Stimulated activated CD4-positive, alpha-beta T cell treated with anti-CD3 and anti-CD28 coated beads, Interleukin-2, amount 100 ng/mL, for 48 hours (primary cell): ENCODE measurements at places on chromosomes 11 and 22.

DNA sequence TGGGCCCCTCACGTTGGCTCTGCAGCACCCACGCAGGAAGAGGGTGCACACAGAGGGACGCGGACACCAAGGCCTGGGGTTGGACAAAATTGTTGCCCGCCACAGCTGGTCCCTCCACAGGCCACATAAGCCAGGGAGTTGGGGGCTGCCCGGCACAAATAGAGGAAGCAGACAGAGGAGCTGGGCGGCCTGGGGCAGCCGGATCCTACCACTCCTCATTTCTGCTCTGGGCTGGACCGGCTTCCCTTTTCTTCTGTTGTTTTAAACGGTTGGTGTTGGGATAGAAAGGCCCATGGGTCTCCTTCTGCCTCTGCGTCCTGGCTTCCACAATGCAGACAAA is 36.4 kb upstream of the LINC01488 start:
- no peak for DNase-seq

GRCh38 chr11:84608837-84609196 is 1018.3 kb downstream of the DLG2 start:
- no peak for DNase-seq

GRCh38 chr22:27885977-27886842 is 32.8 kb downstream of the PITPNB start:
- DNase-seq = no peak

GRCh38 chr11:78216571-78217287 is 28.0 kb downstream of the USP35 start:
- DNase-seq = no peak

DNA sequence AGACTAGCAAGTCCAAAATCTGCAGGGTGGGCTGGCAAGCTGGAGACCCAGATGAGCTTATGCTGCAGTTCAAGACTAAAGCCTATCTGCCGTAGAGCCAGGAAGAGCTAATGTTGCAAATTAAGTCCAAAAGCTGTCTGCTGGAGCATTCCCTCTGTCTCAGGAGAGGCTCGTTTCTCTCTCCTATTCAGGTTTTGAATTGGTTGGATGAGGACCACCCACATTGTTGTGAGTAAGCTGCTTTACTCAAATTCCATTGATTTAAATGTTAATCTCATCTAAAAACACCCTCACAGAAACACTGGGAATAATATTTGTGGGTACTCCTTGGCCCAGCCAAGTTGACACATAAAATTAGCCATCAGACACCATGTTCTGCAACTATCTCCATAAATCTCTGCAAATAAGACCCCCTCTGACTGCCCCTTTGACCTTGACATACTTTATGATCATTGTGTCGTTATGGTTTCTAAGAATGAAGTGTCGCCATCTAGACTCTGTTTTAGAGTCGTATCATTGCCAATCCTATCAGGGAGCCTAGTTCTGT is 16.8 kb upstream of the CUL5 start:
- DNase-seq = no peak

DNA sequence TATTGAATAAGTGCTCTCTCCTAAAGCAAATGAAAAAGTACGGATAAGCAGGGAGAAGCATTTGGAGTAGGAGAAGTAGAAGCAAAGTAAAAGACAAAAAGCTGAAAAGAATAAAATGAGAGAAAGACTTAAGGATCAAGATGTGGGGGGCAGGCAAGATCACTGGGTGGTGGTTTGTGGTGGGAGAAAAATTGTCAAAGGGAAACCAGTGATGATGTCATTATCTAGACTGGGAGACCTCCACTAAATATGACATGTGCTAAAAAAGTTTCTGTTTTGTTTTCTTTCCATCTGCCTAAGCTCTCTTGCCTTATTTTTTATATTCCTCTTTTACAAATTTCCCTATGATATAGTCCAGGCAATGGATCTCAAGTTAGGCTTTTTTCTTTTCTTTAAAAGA is 14.8 kb upstream of the MAML2 start:
- no peak for DNase-seq

- DNase-seq = peak; percentile 37
These were observed 630 bp downstream of the UBASH3B start for GRCh38 chr11:122656073-122656630.

DNA sequence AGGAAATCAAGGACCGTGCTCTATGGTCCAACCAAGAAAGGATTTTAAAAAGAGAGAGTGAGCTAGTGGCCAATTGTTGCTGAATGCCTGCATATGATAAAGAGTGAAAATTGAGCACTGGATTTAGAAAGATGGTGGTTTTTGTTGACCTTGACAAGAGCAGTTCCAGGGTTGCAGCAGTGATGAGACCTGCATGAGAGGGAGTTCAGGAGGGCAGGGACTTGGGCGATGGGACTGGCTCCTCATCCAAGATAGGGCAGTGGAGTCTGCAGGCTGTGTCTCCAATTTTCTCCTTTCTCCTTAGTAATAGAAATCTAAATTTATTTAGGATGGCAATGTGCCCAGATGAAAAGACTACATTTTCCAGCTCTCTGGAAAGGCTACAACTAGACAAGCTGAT is 94.0 kb upstream of the B3GAT1 start:
- no peak for DNase-seq

- DNase-seq = no peak
These were observed 23.8 kb upstream of the OAF start for GRCh38 chr11:120186774-120187591.

DNA sequence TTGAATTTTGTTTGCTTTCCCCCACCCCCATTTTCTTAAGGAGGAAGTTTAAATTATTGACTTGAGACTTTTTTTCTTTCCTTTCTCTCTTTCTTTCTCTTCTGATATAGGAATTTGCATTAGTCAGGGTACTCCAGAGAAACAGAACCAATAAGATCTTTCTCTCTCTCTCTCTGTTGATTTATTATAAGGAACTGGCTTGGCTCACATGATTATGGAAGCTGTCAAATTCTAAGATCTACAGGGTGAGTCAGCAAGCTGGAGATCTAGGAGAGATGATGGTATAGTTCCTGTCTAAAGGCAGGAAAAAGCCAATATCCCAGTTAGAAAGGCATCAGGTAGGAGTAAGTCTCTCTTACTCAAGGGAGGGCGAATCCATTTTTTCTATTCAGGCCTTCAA is 64.0 kb downstream of the CCDC81 start:
- no peak for DNase-seq

- no peak for DNase-seq
These were observed 16.8 kb downstream of the DGCR2 start for GRCh38 chr22:19105456-19105855.

DNA sequence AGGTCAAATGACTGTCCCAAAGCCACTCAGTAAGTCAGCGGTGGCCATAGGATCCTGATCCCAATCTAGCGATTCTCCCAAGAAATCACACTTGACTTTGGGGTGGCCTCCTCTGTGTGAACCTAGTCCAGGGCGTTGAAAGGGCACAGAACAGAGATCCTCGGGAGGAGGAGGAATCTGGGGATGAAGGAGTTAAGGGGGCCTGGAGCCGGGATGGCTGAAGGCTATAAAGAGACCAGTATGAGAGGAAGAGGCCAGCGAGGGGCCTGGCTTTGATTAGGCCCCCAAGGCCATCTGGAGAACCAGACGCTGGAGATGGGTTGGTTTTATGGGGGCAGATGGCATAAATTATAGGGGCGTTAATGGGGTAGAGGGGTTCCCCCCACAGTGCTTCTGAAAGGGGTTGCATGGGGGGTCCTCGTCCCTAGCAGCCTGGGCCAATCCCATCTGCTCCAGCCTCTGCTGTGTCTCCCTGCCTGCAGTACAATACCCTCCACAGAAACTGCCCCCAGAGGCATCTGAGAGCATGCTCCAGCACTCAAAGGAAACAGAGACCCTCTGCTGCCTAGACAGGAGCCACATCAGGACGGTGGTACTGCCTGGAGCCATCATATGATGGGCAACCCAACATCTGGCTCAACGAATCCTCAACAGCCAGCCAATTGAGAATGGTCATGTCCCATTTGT is 35.2 kb upstream of the TRIM29 start:
- DNase-seq = no peak

DNA sequence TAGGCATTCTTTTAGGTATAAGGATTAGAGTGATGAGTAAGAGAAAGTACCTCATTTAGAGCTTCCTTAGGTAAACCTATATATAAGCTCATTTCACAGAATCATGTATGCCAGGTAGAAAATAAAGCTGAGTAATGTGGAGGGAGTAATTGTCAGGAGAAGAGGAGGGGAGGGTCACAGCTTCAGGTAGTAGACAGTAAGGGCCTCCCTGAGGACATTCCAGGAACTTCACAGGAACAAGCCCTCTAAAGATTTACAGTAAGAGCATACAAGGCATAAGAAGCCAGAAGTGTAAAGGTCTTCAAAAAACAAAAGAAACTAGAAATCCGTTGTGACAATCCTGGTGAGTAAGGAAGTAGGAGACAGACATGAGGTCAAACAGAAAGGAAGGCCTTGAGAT is 57.6 kb downstream of the USP47 start:
- no peak for DNase-seq

- no peak for DNase-seq
These were observed 236.8 kb downstream of the BUD13 start for GRCh38 chr11:116535994-116536393.
